HT1080 (cell line): ENCODE measurements at places on chromosomes 7 and 10.
A peak's percentile ranks its signal among the peaks of the same experiment; 100 is the strongest.

GRCh38 chr10:11520892-11521291 lies 90.6 kb downstream of the USP6NL start:
- no peak for DNase-seq

- DNase-seq = no peak
Observed at GRCh38 chr10:45058992-45059561, 58.4 kb downstream of the ZNF22 start.

DNA sequence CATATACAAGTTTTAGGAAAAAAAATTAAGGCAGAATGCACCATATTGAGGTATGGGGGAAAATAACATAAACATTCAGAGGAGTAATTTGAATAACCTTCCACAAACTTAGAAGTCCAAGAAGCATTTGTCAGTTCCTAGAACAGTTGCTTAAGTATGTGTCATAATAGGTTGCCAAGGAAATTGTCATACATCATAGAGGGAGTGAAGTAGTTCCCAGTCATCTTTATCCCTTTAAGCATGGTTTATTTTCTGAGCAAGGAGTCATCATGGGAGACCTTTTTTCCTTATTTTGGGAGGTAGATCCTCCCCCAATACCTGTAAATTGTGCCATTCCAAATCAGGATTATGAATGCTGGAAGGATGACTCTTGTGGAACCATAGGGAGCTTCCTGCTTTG lies at the start of gene SSMEM1:
TSS of gene SSMEM1 (plus strand) at position 219 of the 400 bp plus-strand sequence. CDS start at position 270, 51 bp downstream.
- DNase-seq = peak; percentile 63

GRCh38 chr10:31999070-31999660 lies 57.1 kb downstream of the KIF5B start:
- DNase-seq = peak; percentile 49

DNA sequence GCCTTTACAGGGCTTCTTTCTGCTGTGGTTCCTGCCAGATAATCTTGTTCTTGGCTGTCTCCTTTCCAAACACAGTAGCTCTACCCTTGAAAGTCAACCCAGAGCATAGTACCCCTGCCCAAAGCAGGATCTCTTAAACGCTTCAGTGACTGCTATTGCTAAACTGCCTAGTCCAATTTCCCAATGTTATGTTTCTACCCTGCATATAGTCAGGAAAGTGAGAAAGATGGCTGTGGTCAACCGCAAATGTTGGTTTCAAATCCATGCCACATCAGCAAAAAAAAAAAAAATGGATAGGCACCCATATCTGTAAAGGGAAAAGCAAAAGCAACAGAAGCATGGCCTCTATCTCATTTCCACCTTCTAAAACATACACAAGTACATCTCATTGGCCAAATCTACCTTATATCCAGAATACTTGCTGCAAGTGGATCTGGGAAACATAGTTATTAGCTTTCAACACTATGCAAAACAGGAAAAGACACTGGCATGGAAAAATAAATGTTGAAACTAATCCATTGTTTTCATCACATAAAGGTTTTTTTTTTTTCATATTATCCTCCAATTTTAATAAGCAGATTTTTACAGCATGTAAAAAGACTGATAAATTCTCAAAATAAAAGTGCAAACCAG lies 59.8 kb downstream of the DNAJC1 start:
- peak; percentile 79 for DNase-seq

- DNase-seq = no peak
Observed at GRCh38 chr10:62639144-62639543, 165.4 kb upstream of the ADO start.

DNA sequence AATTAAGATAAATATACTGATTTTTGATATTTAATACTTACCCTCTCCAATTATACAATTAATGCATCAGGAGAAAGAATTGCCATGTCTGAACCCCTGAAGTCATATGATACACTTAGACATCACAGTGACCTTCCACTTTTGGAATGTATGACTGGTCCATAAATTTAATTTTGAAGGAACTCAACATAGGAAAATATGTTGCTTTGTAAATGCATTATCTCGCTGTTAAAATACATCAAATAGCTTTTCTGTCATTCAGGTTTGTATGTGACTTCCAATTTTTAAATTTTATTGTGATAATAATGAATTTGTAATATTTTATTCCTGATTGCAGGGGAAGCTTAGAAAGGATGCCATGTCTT lies 631.9 kb upstream of the ANKRD30A start:
- DNase-seq = peak; percentile 57

DNA sequence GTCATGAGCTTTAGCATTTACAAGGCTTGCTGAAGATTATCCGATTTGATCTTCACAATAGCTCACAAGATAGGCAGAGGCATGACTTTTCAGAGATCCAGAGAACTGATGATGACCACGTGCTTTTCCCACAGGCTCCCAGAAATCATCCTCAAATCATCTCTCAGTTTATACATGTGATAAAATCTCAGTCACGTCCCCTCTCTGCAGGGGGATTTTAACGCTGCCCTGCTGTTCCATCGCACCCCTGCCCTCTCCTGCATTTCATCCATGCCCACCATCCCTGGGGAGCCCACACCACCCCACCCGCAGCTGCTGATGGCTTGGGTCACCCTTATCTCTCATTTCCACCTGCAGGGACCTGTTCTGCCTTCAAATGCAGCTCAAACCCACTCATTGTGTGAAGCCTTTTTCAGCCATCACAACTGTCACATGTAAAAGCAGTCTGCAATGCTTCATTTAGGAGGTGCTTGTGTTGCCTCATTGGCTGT lies 141.8 kb downstream of the DIP2C start:
- no peak for DNase-seq

- DNase-seq = no peak
Observed at GRCh38 chr10:60848126-60848525, 69.8 kb downstream of the CDK1 start.

DNA sequence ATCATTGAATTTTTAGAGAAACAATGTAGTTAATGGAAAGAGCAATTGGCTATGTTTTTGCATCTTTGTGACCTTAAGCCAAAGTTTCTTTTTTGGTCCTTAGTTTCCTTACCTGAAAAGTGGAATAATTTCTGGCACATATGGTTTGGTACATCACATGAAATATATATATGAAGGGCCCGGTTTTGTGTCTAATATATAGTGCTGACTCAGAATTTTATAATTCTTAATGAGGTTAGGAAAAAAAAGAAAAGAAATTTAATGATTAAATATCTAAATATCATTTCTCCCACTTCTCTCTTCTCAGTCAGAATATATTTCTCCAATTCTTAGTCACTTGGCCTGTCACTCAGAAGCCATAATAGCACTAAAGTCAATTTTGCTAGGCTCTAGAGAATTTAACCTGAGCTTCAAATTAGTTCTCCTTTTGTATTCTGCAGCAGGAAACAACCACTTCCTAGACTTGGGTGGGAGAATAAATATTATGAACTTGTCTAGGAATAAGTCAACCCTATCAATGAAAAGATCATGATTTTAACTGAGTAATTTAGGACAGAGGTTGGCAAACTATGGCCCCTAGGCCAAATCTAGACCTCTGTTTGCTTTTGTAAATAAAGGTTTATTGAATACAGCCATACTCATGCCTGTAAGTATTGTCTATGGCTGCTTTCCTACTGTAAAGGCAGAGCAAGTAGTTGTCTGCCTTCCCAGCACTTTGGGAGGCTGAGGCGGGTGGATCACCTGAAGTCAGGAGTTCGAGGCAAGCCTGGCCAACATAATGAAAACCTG lies 34.6 kb downstream of the PPP1R9A start:
- DNase-seq = no peak

DNA sequence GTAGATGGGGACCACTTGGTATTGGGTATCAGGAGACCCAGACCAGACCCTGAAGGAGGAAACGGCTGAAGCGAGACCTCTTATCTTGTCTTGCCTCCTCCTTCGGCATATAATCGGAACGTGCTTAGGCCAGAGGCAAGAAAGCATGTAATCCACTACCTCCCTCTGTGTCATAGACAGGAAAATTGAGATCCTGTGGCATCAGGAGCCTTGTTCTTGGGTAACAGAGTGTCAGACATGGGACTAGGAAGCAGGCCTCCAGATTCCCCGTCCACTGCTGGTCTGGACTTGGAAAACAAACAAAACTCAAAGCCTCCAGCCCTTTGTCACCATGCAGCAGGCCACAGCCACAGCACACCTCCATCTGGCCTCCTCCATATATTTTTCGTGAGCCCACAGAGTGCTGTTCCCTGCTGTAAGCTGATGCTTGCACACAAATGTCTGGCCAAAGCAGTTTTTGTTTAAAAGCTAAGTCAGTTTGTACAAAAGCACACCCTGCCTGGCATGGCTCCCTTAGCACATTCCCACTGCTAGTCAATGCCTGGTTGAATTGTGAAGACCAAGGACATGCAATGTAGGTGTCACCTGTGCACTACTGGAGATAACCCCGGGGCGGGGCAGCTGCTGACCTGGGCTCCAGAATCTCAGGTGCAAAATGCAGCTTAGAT lies 510.9 kb downstream of the RPS24 start:
- no peak for DNase-seq

GRCh38 chr10:24343686-24344085 lies 134.7 kb downstream of the KIAA1217 start:
- no peak for DNase-seq

DNA sequence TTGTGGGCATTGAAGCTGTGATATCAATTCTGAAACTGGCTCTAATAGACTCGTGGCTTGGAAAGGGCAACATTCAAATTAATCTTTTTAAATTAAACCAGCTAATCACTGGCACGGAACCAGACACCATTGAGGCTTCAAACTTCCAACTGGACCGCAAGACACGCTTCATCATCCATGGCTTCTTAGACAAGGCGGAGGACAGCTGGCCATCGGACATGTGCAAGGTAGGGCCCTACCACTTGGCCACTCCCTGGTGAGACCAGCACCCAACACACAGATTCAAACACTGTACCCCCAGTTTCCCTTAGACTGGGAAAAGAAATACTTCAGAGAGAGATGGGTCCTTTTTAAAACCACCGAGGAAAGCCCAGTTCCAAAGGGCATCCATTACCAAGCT lies 5.1 kb downstream of the PNLIPRP2 start:
- DNase-seq = no peak

- DNase-seq = peak; percentile 28
Observed at GRCh38 chr7:38070718-38071117, 107.3 kb upstream of the STARD3NL start.

- DNase-seq = no peak
Observed at GRCh38 chr7:37759526-37759925, 76.0 kb downstream of the GPR141 start.

DNA sequence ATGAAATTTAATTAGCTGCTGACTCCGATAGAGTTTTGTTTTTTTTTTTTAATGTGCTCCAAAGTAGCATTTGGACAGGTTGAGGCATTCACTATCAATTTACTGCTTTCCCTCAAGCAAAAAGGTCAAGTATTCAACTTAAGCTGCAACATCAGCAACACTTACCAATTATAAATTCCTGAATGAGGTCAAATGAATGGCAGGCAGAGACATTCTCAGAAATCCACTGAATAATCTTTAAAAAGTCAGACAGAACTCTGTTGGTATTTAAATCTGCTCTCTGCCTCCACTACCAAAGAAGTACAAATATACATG lies 62.8 kb downstream of the GSAP start:
- DNase-seq = no peak

DNA sequence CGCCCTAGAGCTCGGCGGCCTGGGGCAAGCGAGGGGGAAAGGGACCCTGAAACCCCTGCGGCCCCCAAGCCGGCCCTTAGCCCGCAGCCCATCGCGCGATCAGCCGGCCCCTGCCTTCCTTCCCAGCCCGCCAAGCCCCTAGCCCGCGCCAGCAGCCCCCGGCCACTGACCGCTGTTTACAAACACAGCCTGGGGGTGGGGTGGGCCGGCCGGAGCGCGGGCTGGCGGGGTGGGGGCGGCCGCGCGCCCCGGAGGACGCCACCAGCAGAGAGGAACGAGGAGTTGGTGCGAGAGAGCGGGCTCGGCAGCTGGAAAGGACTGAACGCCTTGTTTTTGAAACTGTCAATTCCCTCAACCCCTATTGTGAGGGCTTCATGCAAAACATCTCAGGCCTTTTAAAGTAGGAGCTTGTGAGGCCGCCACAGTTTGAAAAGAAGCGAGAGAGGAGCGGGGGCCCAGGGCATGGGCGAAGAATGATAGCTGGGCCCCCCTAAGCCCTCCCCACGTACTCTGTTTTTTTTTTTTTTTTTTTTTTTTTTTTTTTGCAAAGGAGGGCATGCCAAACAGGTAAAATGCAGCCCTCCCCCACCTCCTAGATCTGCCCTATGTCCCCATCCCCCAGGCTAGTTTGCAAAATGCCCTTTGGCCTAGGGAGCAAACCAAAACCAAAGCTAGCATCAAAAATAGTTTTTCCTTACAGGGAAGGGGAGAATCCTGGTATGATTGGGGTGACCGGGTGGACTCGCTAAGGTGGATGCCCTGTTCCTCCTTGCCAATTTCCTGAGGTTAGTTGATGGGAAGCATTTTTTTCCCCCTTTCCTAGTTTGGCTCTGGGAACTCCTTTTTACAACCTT lies 15.0 kb downstream of the SKIDA1 start:
- DNase-seq = no peak

DNA sequence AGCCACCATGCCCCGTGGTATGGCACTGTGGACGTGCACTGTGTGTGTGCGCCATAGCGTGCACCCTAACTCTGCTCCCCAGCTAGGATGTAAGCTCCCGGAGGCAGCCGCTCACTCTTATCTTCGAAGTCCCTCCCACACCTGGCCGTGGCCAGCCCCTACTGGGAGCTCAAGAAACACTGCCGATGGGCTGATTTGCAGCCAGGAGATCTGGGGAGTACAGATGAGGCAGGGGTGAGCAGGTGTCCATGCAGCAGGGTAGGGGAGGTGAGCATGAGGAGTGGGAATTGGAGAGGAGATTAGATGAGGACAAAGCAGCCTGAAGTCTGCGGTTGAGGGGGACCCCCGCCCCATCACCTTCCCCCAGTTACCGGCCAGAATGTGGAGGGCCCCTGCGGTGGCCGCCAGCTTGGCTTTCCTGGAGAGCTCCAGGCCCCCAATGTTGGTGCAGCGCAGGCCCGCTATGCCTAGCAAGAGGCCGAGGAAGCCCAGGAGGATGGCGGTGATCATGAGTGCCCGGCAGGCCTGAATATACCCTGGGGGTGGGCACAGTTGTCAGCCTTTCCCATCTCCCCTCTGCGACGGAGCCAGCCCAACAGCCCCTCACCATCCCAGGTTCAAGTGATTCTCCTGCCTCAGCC lies 3.6 kb downstream of the CLDN15 start:
- DNase-seq = no peak

GRCh38 chr10:79463578-79464496 lies 18.4 kb upstream of the ZCCHC24 start:
- DNase-seq = no peak

- DNase-seq = no peak
Observed at GRCh38 chr10:70778267-70778924, 6.8 kb downstream of the TBATA start.

DNA sequence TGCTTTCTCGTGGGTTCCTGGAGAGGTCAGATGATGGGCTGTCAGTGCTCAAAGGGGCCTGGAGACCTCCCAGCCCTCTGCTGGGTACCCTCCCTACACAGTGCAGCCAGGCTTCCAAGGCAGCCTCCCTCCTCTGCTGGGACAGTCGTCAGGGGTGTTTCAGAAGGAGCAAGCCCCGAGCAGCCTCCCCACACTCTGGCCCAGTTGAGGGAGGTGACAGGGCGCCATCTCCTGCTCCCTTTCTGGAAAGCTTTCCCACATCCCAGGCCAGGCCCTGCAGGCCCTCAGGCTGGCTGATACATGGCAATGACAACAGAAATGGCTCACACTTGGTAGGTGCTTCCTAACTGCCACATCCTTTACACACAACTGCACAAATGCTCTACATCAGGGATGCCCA lies 32.1 kb downstream of the KCNMA1 start:
- no peak for DNase-seq

GRCh38 chr7:133584956-133585668 lies 332.2 kb downstream of the EXOC4 start:
- no peak for DNase-seq

- no peak for DNase-seq
Observed at GRCh38 chr10:98444314-98445006, 2.3 kb downstream of the HPS1 start.

GRCh38 chr7:89837515-89837914 lies 316.8 kb upstream of the STEAP1 start:
- peak; percentile 81 for DNase-seq
